ENCODE measurements at places on chromosomes 16 and 17.

DNA sequence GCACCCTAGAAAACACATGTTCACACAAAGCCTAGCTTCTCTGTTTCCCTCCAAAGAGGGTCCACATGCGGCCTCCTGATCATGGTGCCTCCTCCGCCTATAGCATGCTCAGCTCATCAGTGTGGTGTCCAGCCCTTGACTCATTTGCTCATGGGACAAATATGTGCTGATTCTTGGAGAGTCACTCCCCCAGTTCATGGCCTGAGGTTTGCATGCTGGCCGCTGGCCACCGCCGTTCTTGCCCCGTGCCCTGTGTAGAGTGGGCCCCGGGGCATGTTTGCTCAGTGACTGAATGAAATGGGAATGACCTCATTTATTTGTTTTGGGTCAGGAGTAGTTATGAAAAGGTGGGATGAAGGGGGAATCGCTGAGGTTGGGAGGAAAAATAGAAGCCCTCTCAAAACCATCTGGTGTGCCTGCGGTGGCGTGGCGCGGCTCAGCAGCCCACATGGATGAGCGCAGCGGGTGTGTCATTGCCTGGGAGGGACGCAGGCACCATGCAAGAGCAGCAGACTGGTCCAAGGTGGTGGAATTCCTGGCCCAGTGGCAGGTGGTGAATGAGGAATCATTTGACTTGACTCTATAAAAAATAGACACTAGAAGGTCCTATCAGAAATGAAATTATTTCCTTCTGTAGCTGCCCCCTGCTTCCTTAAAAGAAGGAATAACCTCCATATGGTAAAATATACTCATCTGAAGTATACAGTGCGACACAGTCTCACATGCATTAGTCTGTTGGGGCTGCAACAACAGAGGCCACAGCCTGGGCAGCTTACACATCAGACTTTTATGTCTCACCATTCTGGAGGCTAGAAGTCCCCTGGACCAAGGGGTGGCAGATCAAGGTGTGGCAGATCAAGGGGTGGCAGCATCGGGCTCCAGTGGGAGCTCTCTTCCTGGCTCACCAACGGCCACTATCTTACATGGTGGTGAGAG, 31.7 kb downstream of the CRISPLD2 start:
- no peak for DNase-seq

DNA sequence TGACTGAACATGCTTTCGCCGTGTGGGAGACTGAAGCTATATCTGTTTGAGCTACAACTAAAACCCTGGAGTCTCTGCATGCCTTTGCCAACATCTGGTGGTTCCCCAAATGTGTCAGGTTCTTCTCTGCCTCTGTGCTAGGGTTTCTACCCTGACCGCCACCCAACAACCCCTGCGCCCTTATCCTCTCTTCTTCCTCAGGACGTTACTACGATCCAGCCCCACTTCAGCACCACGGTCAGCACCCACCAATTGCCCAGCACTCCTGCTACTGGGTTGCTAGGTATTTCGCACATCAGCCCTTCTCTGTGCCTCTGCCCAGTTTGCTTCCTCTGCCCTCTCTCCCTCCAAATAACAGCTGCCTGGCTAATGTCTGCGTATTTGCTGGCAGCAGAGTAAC, 106.3 kb upstream of the HSBP1 start:
- DNase-seq, result no peak

DNA sequence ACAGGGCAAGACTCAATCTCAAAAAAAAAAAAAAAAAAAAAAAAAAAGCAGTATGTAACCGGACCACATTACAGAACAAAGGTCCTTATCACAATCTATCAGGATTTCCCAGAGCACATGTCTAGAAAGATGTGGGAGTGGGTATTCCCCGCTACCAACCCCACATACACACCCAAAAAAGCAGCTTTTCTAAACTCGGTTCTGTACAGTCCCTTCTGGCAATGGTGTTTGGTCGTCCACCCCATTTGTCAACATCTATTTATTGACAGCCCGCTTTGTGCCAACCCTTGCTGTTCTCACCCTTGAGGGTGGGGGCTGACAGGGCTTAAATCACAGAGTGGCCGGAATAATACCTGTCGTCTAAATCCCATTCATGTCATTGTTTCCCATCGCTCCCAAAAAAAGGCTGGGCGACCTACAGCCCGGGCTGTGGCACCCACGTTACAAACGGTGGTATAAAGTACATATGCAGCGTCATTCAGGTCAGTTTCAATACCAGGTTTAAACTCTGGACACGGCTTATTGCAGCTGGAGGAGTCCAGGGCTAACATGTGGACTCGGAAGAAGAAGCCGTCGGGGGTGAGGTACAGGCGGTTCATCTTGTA, 3.6 kb downstream of the C17orf58 start:
- DNase-seq, result no peak

GRCh38 chr16:50302472-50303005, 36.2 kb downstream of the ADCY7 start:
- no peak for DNase-seq

Data from forelimb muscle (tissue), 1 donor.